ENCODE measurements at places on chromosomes 2 and 18.

DNA sequence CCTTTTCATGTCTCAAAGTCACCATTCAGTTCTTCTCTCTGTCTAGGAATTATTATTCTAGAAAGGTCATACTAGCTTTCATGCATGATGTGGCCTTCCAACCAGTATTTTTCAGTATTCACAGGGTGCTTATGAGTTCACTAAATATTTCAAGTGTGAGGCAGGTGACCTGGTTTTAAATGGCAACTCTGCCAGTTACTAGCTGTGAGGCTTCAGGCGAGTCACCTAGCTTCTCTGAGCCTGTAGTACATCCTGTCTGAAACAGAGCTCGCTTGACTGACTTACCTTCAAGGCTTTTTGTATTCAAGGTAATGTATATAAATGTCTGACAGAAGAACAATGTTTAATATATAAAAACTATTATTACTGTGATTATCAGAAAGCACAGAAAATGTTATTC lies 19.4 kb upstream of the ACVR1 start:
- no peak for DNase-seq

- DNase-seq: no peak
Observed at GRCh38 chr2:130846686-130847375, 10.1 kb downstream of the ARHGEF4 start.

GRCh38 chr2:75788902-75789301 lies 78.2 kb upstream of the GCFC2 start:
- DNase-seq: no peak

DNA sequence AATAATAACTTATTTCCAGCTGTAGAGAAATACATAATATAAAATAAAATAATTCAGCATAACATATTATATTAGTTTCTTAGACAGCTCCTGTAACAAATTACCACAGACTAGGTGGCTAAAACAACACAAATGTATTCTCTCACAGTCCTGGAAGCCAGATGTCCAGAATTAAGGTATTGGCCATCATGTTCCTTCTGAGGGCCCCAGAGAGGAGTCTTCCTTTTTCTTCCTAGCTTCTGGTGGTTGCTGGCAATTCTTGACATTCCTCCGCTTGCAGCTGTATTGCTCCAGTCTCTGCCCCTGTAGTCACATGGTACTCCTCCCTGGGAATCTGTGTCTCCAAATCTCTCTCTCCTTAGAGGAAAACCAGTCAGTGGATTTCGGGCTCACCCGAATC lies 146.8 kb downstream of the RBM43 start:
- DNase-seq: no peak

- DNase-seq: no peak
Observed at GRCh38 chr2:202299712-202300111, 34.1 kb downstream of the NOP58 start.

DNA sequence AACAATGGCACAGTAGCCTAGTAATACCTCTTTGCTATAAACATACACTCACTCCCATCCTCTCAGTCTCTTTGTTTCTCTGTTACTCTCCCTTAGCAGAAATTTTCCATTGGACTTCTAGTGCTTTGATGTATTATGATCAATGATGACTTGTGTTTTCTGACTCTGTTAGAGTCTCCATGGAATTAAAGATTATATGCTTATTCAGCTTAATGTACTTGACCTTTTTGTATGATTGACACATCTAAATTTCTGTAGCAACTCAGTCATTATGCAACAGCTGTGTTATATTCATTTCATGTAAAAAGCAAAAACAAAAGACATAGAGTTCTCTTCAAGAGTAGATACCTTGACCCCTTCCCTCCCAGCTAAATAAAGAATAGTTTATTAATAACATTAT lies 173.8 kb downstream of the SLC4A10 start:
- no peak for DNase-seq

GRCh38 chr18:38198526-38198925 lies 632.9 kb upstream of the CELF4 start:
- peak; percentile 19 for DNase-seq

GRCh38 chr2:151575338-151575737 lies 158.9 kb downstream of the NEB start:
- DNase-seq: no peak

- DNase-seq: no peak
Observed at GRCh38 chr2:119495948-119496347, 28.3 kb downstream of the SCTR start.

- DNase-seq: no peak
Observed at GRCh38 chr18:58339890-58340289, 289.0 kb downstream of the ALPK2 start.

DNA sequence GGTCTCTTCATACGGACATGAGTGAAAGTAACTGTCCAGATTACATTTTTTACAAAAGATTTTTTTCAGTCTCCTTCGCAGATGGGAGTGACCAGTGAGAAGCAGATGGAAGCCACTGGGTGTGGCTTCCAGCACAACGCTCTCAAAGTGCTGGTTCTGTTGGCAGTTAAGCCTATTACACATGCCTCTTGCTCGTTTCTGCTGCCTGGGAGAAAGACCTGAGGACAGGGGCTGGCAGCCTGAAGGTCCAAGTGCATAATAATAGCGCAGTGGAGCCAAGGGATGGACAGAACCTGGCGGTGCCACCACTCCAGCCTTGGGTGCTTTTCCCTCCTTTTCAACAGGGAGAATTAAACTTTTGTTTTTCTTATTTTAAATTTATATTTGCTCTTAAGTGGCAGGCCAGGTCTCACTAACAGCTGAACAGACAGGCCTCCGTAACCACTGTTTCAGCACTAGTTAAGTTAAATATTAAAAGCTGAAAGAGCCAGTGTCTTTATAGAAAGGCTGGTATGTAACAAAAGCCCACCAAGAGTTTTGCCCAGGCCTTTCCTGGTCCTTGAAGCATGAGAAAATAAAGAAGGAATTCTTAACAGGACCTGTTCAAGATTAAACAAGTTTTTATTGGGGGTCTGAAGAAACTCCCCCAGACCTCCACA lies 1.2 kb upstream of the SKA1 start:
- DNase-seq: no peak

DNA sequence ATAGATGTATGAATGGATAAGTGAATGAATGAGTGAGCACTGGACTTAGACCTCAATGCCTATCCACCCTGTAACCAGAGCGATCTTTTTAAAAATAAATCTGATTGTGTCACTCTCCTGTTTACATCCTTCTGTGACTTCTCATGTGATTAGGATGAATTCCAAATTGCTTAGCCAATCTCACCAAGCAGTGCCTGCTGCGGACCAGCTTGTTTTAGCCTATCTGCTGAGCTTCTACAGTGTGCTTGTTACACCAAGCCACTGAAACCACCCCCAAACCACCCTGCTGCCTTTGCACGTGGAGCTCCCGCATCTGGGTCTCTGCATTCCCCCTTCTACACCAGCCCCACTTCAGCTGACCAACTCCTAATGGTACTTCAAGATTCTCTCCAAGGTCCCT lies 265.4 kb downstream of the EN1 start:
- no peak for DNase-seq

DNA sequence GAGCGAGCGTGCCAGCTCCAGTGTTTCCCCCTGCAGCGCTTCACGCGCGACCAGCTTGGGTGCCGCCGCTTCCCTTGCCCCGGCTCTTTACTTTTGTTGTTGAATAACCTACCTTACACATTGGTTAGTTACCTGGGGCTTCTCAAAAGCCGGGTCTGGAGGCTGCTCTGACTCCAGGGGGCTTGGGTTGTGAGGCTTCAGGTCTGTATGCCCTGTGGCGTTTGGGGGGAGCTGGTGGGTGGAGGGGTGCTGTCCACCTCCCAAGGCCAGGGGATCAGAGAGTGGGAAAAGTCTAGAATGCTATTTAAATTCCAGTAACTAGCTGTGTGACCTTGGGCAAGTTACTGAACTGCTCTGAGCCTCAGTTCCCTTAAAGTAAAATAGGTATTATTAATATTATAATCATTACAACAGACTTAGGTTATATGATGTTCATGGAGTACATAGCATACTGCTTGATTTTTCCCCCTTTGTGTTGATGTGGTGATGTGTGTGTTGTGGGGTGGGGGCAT lies 770 bp downstream of the LYPD6B start:
- no peak for DNase-seq

- DNase-seq: no peak
Observed at GRCh38 chr2:162769066-162769465, 69.5 kb downstream of the KCNH7 start.

GRCh38 chr18:54218299-54218698 lies 6.2 kb downstream of the MBD2 start:
- peak; percentile 46 for DNase-seq

DNA sequence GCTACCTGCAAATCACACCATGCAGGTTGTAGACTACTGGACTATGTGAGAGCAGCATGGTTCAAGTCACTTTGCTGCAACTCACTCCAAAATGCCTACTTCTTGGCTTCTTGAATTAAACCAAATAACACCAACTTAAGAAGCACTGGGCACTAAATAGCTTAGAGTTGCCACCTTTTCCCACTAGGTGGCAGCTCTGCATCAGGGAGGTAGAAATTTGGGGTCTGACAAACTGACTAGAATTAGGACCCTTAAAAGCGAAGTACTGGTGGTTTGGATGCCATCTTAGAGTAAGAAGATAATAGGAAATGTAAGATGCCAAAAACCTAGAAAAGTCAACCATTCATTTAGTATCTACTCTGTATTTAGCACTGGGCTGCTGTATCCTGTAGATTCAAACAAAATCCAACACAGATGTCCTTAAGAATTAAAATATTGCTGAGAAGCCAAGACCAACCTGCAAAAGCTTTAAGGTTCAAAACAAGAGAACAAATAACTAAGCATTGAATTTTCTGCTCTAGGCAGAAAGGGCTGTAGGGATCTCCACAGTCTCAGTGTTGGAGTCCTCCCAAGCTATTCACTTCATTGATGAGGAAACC lies 65.5 kb downstream of the CCBE1 start:
- peak; percentile 28 for DNase-seq

DNA sequence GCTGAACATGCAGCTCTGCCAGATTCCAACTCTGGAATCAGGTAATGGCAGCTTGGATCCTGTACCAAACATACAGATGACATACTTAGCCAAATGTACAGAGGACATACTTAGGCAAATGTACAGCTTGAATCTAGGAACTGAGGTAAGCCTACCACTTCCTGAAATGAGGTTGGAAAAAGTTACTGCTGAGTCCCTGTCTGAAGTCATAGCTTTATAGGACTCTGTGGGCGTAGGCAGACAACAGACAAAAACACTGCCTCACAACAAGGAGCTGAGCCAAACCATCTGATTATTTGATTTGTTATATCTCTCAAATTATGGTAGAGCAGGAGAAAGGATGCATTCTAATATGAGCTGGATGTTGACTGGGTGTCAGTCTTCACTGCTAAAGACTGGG lies 290.2 kb upstream of the TCF4 start:
- peak; percentile 3 for DNase-seq

- no peak for DNase-seq
Observed at GRCh38 chr2:30404319-30405259, 42.5 kb upstream of the LCLAT1 start.

DNA sequence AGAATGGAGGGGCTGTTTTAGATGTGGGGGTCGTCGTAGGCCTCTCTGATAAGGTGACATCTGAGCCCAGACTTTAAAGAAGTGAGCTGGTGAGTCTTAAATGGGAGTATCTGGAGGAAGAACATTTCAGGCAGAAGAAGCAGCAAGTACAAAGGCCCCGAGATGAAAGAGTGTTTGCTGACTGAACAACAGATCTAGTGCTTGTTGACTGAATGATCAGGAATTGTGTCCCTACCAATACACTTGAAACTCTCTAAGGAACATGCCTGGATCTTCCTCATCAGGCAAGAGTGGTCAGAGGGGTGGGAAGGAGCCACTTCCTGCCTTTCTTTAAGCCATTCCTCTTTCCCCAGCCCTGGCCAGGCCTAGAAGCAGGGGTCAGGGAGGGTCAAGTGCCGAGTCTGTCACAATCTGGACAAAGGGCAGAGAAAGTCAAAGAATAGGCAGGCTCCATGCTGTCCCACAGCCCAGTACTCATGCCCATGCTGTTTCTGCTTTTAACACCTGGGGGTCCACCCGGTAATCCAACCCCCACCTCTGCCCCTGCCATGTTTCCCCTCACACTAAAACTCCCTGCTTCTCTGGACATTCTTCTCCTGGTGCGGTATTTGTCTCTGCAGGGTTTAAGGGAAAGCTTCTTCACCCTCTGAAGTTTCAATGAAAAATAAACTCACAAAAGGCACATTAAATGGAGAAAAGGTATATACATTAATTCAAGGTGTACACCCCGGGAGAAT lies 3.0 kb upstream of the TMEM37 start:
- no peak for DNase-seq

GRCh38 chr2:218397463-218397819 lies 2.2 kb upstream of the CTDSP1 start:
- no peak for DNase-seq

- no peak for DNase-seq
Observed at GRCh38 chr2:216932113-216932862, 72.4 kb upstream of the TNP1 start.

DNA sequence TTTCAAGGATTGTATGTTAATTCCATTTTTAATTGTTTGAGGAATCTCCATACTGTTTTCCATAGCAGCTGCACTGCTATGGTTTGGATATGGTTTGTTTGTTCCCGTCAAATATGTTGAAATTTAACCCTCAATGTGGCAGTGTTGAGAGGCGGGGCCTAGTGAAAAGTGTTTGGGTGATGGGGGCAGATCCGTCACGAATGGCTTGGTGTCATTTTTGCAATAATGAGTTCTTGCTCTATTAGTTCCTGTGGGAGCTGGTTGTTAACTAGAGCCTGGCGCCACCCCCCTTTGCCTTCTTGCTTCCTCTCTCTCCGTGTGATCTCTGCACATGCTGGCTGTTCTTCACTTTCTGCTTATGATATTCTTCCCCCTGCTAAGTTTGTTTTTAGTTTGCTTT lies 71.4 kb upstream of the LDLRAD4 start:
- DNase-seq: peak; percentile 27

All from hematopoietic multipotent progenitor cell treated with erythropoietin and hydrocortisone succinate and interleukin-3 and kit ligand, for 6 days (in vitro differentiated cells).